ENCODE measurements at places on chromosomes 4 and X. TPM values are rescaled to one million over a fixed set of nuclear protein-coding genes. Genes with fewer than 3 reads are reported as not detected.

Gene SRPK3
- 0.85 TPM for total RNA-seq

Gene STATH
- not detected for total RNA-seq

Gene PABPC5
- 2.5 TPM for total RNA-seq

Gene DIPK2B
- under 0.01 TPM for total RNA-seq

Gene NR3C2
- total RNA-seq, result 8.5 TPM

All from regular cardiac myocyte (primary cell).